ENCODE measurements at places on chromosomes 1 and 21.

DNA sequence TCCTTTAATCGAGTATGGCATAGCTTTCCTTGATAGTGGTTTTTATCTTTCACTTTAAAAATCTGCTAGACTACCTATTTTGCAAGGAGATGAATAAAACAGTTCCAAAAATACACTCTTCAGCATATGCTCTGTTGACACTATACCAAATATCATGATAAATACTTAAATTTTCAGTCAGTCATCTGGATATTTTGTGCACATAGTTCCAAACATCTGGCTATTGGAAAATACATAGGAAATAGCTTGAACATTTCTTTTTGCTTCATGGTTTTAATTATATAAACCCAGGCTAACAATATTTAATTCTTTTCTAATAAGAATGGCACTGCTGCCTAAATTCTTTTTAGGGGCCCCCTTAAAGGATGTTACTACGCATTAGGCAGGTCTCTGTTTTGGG lies 342.1 kb downstream of the NEGR1 start:
- DNase-seq = no peak

GRCh38 chr1:221594576-221594975 lies 147.3 kb downstream of the DUSP10 start:
- no peak for DNase-seq

- DNase-seq = no peak
Observed at GRCh38 chr1:198883184-198883583, 244.3 kb downstream of the PTPRC start.

- DNase-seq = no peak
Observed at GRCh38 chr1:150981177-150981804, 801 bp upstream of the ANXA9 start.

DNA sequence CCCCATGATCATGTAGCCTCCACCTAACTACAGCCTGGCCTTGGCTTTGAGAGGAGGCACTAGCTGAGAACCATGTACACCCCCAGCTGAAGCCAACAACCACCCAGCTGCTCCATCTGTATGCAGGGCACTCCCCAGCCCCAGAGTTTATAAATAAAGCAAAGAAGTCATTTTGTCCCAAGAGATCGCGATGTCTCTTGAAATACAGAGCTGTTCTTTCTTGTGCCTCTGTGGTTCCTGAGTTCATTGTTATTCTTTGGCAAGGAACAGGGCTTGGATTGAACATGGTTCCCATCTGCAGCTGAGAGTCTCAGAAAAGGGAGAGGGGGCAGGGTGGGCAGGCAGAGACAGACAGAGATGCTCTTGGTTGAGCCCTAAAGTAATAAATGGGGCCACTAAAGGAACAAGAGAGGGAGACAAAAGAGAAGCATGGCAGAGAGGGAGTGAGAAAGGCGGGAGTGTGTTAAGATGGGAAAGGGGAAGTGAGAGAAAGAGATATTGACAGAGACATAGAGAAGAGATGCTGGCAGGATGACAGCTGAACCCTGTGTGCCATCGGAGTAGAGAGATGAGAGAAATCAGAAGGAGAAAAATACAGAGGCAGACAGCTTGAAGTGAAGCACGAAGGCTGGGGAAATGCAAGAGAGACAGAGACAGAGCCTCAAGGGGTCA lies 63.3 kb downstream of the TNR start:
- no peak for DNase-seq

DNA sequence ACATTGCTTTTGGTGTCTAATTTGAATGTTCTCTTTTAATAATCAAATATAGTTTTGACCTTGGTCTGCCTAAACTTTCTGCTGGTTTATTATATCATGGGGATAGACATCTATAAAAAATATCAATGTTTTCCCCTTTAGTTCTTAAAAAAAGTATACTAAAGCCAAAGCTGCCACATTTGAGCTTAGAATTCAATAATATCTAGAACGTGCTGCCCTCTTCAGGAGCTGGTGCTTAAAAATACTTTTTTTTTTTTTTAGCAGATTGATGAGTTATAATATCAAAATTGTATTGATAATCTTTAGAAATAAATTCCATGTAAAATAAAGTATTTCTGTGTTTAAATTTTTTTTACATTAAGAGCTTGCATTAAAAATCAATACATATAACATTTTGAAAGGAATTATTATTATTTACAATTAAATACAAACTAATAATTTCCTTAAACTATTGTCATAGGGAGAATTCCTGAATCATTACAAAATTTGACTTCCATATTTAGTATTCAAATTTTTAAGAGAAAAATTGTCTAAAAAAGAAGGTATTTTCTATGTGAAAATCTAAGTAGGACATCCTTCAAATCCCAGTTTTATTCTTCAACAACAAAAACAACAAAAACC lies 40.1 kb upstream of the ADGRL2 start:
- peak; percentile 28 for DNase-seq

DNA sequence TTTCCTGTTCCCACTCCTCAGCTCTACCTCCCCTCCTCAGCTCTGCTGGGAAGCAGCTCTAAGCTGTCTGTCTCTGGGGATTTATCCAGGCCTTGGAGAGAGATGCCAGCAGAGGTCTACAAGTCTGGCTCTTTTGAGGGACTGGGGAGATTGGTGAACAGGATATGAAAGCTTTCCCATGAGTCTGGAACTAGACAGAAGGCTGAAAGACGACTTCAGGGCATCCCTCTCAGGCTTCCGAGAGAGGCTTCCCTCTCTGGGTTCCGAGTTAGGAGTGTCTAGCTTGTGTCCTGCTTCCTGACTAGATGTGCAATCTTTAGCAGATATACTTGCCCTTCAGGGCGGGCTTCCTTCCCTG lies 733 bp downstream of the TMEM35B start:
- peak; percentile 33 for DNase-seq

GRCh38 chr1:34331020-34331926 lies 154.6 kb downstream of the C1orf94 start:
- DNase-seq = no peak

DNA sequence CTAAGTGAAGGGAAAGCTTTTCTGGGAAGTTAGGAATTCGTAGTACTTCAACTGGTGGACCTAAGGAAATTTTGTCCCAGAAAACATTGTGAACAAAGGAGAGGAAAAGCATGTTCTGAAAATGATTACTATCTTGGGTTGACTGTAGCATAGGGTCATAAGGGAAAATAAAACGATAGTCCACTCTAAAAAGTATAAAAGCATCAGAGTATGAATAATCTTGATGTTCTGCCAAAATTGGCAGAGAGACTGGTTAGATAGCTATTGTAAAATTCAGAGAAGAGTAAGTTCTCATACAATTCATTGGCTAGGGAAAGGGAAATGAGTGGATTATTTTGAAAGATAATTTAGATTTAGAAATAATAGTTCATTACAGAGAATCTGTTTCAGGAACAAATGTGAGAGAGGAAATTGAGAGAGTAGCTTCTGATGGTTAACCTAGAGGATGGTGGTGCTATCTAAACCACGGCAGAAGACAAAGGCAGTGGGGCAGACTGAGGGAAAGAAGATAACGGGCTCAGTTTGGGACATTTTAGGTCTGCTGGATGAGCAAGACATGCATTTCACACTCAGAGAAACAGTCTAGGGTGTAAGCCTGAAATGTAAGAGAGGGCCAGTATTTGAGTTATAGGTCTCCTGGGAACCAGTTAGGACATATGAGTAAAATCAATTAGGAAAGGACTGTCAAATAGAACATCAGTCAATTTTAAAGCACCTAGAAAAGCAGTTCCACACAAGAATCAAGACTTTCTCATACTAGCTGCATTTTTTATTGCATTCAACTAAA lies 799.3 kb upstream of the CXADR start:
- DNase-seq = peak; percentile 19

- no peak for DNase-seq
Observed at GRCh38 chr1:5597991-5598823, 394.0 kb downstream of the NPHP4 start.

- DNase-seq = no peak
Observed at GRCh38 chr1:182405578-182405977, 5.1 kb upstream of the TEDDM1 start.

DNA sequence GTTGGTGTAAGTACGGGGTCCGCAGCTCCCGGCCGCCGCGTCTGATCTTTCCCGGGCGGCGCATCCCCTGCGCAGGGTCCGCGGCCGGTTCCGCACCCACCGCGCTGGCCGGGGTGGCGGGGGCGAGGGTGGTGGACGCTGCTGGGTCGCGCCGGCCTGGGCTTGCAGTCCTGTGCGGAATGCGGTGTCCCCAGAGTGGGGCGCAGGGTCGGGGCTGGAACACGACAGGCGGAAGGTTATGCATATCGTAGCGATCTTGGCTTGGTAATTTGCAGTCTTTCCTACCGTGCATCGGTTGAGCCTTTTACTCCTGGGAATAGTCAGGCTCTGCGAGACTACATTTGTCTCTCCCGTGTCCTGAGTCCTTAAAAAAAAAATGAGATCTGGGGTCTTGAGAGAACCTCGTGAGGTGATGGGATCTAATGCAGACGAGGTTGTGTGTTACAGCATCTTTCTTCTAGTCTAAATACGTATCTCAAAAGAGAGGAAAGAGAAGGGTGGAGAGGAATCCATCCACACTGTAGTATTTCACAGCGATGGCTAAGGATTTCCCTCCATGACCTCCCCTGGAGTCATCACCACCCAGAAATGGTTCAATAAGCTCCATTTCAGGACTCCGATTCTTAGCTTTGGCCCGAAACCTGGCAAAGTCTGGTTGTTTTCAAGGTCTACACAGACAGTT lies 572 bp downstream of the ATP1B1 start:
- peak; percentile 46 for DNase-seq

- peak; percentile 22 for DNase-seq
Observed at GRCh38 chr1:86205741-86206140, 49.2 kb upstream of the COL24A1 start.

DNA sequence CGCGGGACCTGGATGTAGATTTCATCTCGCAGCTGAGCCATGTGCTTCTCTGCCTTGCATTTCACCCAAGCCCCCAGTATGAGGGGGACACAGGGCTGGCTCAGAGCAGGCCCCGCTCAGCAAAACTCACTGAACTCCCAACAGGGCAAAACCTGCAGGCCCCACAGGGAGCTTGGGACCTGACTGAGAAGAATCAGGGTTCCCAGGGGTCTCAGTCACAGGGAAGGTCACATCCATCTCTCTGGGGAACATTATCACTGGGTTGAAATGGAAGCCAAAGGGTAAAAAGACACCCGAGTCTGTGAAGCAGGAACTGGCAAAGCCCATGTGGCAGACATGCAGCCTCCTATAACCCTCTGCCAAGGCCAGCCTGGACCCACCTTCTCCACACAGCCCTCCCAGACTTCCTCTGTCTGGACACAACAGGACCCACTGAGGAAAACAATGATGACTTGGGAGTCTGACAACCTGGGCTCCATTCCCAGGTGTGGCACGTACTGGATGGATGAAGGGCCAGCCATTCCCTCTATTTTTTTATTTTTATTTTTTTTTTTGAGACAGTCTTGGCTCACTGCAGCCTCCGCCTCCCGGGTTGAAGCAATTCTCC lies 11.7 kb downstream of the HSPG2 start:
- DNase-seq = no peak

DNA sequence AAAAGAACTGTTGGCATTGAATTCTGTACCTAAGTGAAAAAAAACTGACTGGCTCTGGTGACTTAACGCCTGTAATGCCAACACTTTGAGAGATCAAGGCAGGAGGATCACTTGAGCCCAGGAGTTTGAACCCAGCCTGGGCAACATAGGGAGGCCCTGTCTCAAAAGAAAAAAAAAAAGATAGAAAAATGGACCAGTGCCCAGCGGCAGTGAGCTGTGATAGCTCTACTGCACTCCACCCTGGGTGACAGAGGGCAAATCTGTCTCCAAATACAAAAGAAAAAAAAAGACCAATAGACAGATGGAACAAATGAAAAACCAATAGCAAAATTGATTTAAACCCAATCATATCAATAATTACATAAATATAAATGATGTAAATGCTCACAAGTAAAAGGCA lies 674 bp upstream of the AKR7A3 start:
- DNase-seq = no peak

- DNase-seq = no peak
Observed at GRCh38 chr1:62397301-62397700, 39.5 kb upstream of the USP1 start.

- DNase-seq = no peak
Observed at GRCh38 chr1:56639211-56639610, 5.9 kb upstream of the PRKAA2 start.

- DNase-seq = no peak
Observed at GRCh38 chr1:243481101-243481500, 225.3 kb downstream of the SDCCAG8 start.

- no peak for DNase-seq
Observed at GRCh38 chr1:26761217-26761616, 26.5 kb upstream of the PIGV start.

- peak; percentile 67 for DNase-seq
Observed at GRCh38 chr1:151047591-151047924, at the start of gene C1orf56. C1orf56 (plus strand) TSS chr1:151047751; CDS start chr1:151047848, 97 bp downstream.

GRCh38 chr1:36653850-36654249 lies 171.1 kb upstream of the CSF3R start:
- DNase-seq = no peak

- no peak for DNase-seq
Observed at GRCh38 chr1:14009582-14009981, 309.6 kb downstream of the PRDM2 start.

DNA sequence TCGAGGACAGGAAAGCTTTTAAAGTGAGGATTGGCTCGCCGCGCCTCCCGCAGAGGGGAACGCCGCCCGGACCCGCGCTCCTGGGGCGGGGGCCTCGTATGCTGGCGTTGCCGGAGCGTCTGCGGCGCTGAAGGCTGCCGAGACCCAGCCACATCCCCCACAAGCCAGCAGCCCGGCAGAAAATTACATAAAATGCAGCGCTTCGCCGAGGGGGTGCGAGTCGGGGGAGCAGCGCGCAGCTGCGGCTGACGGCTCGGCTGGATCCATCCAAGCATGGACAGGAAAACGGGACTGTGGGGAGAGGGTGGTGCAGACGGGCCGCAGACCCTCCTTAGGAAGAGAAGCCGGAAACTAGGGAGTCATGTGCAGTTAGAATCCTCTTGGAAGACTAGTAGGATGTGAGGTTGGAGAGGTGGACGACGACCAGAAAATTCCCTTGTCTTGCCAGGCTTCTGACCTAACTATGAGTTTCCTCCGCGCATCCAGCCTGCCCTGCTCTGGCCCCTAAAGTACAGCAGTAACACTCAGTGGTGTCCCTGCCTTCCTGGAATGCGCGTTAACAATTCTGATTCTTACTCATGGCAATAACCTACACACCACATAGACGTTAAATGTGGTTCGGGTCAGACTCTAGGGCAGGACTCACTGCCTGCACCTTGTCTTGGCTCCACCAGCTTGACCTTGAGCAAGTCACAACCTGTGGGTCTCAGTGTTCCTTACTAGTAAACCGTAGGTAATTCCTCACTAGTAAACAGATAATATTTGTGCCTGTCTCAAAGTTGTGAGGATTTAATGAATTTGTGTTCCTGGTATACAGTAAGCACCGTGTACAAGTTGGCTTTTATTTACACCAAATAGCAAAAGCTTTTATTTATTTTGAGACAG lies 953 bp upstream of the BRWD1 start:
- peak; percentile 76 for DNase-seq

DNA sequence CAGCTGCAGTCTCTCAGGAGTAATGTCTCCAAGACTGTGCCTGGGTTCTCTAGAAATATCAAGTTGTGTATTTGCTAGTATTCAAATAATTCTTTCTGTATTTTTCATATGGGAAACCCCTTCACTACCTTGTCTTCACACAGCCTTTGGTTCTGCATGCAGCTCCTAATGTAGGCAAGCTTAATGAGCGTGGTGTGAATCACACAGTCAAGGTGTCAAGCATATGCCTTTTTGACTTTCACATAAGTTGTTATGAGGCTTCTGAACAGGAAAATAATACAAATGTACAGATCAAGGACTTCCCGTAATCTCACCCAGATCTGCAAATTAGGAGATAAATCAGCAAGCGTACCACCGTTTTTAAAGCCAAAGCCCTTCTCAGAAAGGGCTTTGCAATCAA lies at the start of gene FCRL3:
TSS of gene FCRL3 (minus strand) at position 38 of the 400 bp plus-strand sequence. CDS start 280 bp downstream, outside the sequence.
- DNase-seq = no peak

Data from iris pigment epithelial cell (primary cell).